ENCODE measurements at places on chromosomes 6 and 20.

DNA sequence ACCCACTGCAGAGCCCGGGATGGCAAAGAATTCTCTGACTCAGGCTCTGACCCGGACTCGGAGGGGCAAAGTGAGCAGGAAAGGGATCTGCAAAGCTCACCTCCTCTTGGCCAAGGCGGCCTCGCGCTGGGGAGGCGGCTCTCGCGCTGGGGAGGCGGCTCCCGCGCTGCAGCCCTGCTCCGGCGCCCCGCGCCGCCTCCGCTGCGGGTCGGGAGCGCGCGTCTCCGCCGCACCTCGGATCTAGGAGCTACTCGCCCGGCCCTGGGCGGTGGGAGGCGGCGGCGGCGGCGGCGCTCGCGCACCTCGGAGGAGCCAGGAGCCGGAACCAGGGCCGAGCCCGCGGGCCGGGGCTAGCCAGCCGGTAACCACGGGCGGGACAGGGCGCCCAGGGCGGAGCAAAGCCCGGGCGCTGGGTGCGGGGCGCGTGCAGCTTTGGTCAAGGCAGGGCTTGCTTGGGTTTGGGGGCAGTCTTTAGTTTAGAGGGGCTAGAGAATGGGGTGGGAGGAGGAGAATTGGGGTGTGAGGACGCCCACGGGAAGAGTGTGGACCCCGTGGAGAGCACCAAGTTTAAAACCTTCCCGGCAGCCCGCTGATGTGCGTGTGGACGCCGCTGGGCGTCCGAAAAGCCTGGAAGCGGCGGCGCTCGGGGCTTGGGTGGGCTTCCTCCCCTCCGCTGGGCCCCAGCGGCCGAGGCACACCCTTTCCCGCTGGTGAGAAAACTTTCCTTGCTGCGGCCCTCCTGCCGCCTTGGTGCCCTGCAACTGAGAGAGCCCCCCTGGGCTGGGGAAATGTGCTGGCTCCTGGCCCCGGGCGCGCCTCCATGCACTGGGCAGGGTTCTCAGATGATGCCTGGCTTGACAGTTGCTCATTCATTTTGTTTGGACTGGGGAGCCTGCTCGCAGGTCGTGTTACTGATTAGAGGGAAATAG lies at the start of gene MRAP2:
Gene MRAP2 (plus strand): TSS at position 250 of the 929 bp plus-strand sequence. CDS start 21,547 bp downstream, outside the sequence.
- DNase-seq: no peak

- no peak for DNase-seq
Observed at GRCh38 chr20:62605236-62605943, 36.9 kb upstream of the SLCO4A1 start.

DNA sequence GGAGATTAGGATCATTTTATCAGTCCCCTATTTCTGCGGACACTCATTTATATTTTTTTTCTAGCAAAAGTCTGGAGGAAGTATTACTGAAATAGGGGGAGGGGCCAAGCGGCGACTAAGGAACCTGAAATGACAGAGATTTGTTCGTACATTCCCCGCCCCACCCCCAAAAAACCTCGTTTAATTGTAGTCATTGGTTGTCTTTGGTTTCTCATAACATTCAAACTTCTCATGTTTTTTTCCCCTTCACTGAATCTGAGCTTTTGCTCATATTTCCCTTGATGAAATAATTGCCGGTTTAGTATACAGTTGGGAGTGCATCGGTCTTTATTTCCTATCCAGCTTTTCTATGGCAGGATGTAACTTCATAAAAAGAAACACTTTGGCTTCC lies 768 bp upstream of the FYN start:
- no peak for DNase-seq

GRCh38 chr6:7324520-7324919 lies 11.5 kb upstream of the SSR1 start:
- no peak for DNase-seq

DNA sequence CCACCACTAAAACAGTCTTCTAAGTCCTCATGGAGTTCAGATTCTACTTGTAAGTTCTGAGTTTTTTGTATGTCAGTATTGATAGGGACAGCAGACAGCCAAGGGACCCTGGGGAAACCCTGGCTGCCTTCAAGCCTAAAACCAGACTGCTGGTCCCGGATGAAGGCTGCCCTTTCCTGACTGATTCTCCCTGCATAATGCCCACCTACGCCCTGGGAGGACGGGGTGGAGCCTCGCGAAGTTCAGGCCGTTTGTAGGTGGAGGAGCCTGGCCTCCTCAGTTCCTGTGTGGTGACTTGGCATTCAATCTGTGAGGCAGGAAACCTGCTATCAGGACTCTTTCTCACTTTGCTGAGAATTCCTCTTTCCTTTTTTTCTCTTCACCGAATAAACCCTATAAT lies 120.3 kb upstream of the LGSN start:
- DNase-seq: no peak

GRCh38 chr20:54938707-54939106 lies 463.3 kb downstream of the DOK5 start:
- DNase-seq: no peak

GRCh38 chr6:89610149-89610642 lies 28.4 kb downstream of the LYRM2 start:
- peak; percentile 63 for DNase-seq

- DNase-seq: no peak
Observed at GRCh38 chr6:168413856-168414255, 27.1 kb upstream of the SMOC2 start.

GRCh38 chr6:111805511-111806164 lies 67.6 kb downstream of the FYN start:
- DNase-seq: no peak
